Pons (tissue), 1 donor: ENCODE measurements at places on chromosomes 4 and X.

DNA sequence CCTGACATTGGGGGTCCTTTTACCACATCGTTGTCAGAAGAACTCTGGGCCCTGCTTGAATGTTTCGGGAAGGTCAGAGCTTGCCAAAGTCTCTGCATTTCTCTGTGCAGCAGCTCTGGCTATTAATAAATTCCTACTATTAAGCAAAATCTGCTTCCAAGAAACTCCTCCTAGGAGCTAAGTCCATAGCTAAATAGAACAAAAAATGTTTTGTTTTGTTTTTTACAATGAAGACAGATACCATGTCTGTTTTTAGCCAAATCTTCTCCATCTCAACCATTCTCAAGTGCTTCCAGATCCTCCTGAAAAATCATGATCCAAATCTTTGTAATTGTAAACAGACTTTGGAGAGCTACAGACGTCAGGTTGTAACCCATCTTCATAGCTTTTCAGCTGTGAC, 161.6 kb downstream of the SPATA18 start:
- DNase-seq = no peak

DNA sequence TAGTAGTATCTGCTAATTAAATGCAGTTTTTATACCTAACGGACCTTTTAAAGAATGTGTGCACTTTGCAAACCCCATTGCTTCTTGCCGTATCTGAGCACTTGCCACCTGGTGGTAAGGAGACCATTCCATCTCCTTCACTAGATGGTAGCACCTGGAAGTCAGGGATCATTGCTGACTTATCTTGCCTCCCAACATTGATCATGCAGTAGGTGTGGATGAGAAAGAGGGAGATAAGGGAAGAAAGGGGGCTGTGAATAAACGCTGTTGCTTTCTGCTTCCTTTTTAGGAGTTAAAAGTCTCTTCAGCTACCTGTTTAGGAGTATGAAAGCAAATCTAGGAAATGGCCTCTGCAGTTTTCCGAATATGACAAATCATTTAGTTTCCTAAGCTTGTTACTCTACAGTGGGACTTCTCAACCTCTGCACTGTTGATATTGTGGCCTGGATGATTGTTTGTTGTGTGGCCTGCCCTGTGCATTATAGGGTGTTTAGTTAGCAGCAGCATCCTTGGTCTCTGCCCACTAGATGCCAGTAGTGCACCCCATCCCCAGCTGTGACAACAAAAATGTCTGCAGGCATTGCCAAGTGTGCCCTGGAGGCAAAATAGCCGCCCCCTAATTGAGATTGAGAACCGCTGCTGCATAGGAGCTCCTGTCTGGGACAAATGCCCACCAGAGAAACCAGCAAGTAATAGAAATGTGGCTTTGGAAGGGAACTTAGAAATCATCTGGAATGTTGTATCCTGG, 38.8 kb downstream of the GAB1 start:
- DNase-seq = peak; percentile 92

GRCh38 chr4:184453365-184454160, 20.8 kb downstream of the IRF2 start:
- peak; percentile 62 for DNase-seq

GRCh38 chr4:108171339-108172230, 2.9 kb upstream of the LEF1 start:
- DNase-seq = no peak

DNA sequence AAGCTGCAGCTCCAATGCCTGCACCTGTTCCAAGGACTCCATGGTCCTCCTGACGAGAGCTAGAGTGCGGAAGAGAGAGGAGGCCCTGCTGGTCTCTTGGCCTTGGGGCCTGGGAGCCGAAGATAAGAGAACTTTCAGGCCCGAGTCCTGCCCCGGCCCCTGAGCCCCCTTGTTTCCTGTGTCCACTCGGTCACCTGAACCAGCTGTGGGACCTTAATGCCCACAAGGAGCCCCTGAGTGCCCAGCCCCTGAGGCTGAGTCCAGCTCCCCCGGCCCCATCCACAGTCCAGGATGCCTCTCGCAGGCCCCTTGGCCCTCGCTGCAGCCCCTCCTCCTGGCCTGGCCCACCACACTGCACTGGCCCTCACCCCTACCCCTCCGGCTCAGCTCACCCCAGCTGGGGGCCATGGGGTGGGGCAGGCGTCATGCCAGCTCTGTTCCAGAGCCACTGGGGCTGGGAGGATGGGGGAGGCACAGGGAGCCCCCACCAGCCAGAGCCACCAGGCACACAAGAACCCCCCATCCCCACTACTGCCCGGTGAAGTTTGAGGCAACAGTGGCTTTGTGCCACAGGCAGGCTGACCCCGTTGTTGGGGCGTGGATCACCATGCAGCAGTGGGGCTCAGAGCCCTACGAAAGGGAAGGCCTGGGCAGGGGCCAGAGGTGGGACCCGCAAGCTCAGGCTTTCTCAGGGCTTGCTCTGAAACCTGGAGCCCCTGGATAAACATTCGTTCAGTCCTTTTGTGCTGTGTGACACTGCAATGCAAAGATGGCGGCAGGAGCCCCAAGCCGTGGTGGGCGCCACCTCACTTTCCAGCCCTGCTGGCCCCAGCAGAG, 14.1 kb downstream of the NAT8L start:
- DNase-seq = no peak
